ENCODE measurements at places on chromosomes 7 and 10.

GRCh38 chr10:76357726-76358415 is 926.4 kb downstream of the LRMDA start:
- DNase-seq = no peak

- no peak for DNase-seq
These were observed 9.6 kb downstream of the FLNC start for GRCh38 chr7:128839751-128840177.

GRCh38 chr7:112453505-112454171 is 3.4 kb downstream of the IFRD1 start:
- DNase-seq = no peak

DNA sequence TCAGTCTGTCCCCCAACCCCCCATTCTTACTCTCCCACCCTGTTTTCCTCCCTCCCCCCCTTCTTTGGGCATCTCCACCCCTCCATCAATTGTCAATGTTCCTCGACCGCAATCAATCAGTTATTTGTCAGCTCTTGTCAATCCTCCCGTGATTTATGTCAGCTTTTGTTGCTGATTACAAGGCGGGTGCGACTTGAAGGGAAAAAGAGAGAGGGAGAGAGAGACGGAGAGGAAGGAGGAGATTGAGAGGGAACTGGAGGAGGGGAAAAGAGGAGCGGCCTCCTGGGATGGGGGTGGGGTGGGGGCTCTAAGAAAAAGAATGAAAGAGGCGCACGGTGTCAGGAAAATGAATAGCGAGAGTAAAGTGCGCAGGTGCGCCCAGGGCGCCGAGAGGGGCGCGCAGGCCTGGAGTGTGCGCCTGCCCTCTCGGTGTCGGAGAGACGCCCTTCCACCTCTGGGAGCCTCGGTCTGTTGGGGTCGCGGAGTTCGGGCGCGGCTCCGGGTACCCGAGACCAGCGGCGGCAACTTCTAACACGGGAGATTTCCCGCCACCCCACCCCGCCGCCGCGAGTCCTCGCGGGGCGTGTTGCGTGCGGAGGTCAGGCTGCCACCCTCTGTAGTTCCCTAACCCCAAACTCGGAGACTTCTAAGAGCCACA is 1.1 kb upstream of the ZNF503 start:
- DNase-seq = no peak

- no peak for DNase-seq
These were observed 35.9 kb upstream of the ITPRID1 start for GRCh38 chr7:31478018-31478417.

GRCh38 chr10:132054564-132054963 is 11.2 kb upstream of the JAKMIP3 start:
- no peak for DNase-seq

- no peak for DNase-seq
These were observed 2.3 kb upstream of the LDB1 start for GRCh38 chr10:102122450-102122849.

- DNase-seq = no peak
These were observed 247.8 kb upstream of the FOXK1 start for GRCh38 chr7:4434306-4434705.
